Thyroid gland (tissue), 4 donors: ENCODE measurements at places on chromosomes 4 and X.

GRCh38 chrX:103554687-103555424 is 30.5 kb upstream of the TCEAL4 start:
- peak; percentile 26 for DNase-seq

- DNase-seq = no peak
Measured at GRCh38 chrX:39261446-39262147, 460.3 kb downstream of the MID1IP1 start.

- no peak for DNase-seq
Measured at GRCh38 chr4:7540654-7541413, 106.1 kb upstream of the PSAPL1 start.

- DNase-seq = no peak
Measured at GRCh38 chr4:75289914-75290582, 224.2 kb downstream of the RCHY1 start.

DNA sequence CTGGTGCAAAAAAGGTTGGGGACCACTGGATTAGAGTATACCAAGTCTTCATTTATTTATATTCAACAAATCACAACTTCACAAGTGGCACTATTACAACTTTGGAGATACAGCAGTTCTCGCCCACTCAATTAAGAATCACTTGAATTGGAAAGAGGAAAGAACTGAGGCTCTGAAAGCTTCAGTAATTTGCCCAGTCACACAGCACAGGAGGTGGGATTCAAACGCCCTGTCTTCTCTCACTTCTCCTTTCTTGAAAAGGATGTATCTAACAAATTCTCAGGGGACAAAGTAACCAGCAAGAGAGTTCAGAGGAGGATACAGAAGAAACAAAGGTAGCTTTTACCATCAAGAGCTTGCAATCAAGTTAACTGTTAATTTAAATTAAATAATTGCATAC is 12.4 kb downstream of the SMIM14 start:
- no peak for DNase-seq

GRCh38 chr4:112145326-112145789 is at the start of gene FAM241A:
FAM241A (plus strand) TSS chr4:112145454; CDS start chr4:112145581, 127 bp downstream.
- peak; percentile 90 for DNase-seq

- no peak for DNase-seq
Measured at GRCh38 chr4:42050516-42051249, 60.4 kb downstream of the SLC30A9 start.

- DNase-seq = no peak
Measured at GRCh38 chrX:13694359-13694758, 5.4 kb downstream of the RAB9A start.

GRCh38 chr4:150983851-150984250 is 31.2 kb downstream of the LRBA start:
- DNase-seq = no peak

GRCh38 chr4:8830056-8830455 is 41.6 kb downstream of the HMX1 start:
- no peak for DNase-seq
